ENCODE measurements at places on chromosomes 13 and 19. TPM values are rescaled to one million over a fixed set of nuclear protein-coding genes. Genes with fewer than 3 reads are reported as not detected.
A peak's percentile ranks its signal among the peaks of the same experiment; 100 is the strongest.

The PSG7 gene
- total RNA-seq = not detected

GRCh38 chr19:18450931-18451836, 13.3 kb upstream of the ISYNA1 start:
- no peak overlapping the region for H3K27ac ChIP-seq
- H3K4me1 ChIP-seq = peaks cover 14% of the 10 kb centered on the region
- no peak for DNase-seq
- H3K36me3 ChIP-seq = peaks cover 3% of the 10 kb centered on the region
- no peaks in the 10 kb centered on the region for H3K27me3 ChIP-seq
- no peak overlapping the region for H3K4me3 ChIP-seq

- peak overlapping the region; percentile 40 for H3K4me3 ChIP-seq
Observed at GRCh38 chr13:95100525-95101433, 200.5 kb downstream of the ABCC4 start.

The KIR2DL1 gene
- not detected for total RNA-seq

GRCh38 chr19:20513189-20513904, 52.2 kb downstream of the ZNF737 start:
- H3K27me3 ChIP-seq = no peaks in the 10 kb centered on the region
- no peaks in the 10 kb centered on the region for H3K36me3 ChIP-seq
- DNase-seq = no peak
- no peak overlapping the region for H3K27ac ChIP-seq
- H3K4me1 ChIP-seq = no peaks in the 10 kb centered on the region

DNA sequence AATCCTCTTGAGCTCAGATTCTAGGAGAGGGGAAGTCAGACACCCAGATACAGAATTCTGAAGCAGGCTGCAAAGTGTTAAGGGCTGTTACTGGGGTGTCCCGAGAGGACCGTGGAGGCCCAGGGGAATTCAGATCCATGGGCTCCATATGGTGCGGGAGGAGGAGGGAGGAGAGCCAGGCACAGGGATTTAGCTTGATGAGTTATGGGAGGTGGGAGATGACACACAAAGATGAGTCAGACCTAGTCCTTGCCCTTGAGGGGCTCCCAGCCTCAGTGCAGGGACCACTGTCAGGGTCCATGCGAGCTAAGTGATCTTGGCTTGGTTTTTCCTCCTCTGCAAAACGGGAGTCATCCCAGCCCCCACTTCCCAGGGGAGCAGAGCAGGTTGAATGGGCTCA, 14.4 kb upstream of the GIPR start:
- H3K27ac ChIP-seq = no peak overlapping the region
- H3K27me3 ChIP-seq = no peaks in the 10 kb centered on the region
- no peak for DNase-seq
- no peak overlapping the region for H3K4me3 ChIP-seq

The AMH gene
- 4.6 TPM for total RNA-seq

DNA sequence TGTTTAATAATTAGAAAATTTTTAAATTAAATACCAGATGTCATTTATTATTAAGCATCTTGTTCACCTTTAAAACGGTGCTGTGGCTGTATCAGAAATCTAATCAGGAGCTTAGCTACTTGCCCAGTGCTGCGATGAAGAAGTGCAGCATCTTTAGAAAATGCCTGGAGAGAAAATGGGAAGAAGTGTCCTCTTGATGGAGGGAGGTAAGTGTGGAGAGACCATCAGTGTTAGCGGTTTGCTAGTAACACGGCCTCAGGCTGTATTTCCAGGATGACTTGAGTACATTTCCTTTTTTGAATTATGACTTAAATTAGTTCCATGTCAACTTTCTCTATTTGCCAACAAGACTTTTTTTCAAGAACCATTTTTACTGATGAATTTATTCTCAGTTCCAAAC, 74.1 kb downstream of the SHISA2 start:
- H3K4me1 ChIP-seq = peaks cover 5% of the 10 kb centered on the region
- DNase-seq = no peak
- H3K36me3 ChIP-seq = no peaks in the 10 kb centered on the region
- no peak overlapping the region for H3K27ac ChIP-seq

DNA sequence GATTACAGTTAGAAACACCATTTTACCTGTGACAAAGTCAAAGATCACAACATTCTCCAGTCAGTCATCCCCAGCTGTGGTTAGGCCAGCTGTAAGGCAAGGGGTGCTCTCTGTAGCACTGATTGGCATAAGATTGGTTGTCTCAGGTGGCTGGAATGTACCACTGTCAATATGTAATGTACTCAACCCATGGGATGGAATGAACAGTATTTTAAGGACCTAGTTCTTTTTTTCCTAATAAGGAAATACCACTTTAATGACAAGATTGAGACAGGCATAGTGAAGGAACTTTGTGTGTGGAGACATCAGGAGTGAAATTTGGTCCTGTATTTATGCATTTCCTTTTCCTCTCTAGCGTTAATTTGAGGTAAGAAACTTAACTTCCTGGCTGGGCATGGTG, 310.7 kb downstream of the ITGBL1 start:
- H3K4me1 ChIP-seq = no peaks in the 10 kb centered on the region
- H3K27ac ChIP-seq = no peak overlapping the region
- H3K4me3 ChIP-seq = no peak overlapping the region
- peak; percentile 1 for DNase-seq
- peaks cover 3% of the 10 kb centered on the region for H3K27me3 ChIP-seq
- H3K36me3 ChIP-seq = no peaks in the 10 kb centered on the region

The EFNB2 gene
- 93.2 TPM for total RNA-seq

DNA sequence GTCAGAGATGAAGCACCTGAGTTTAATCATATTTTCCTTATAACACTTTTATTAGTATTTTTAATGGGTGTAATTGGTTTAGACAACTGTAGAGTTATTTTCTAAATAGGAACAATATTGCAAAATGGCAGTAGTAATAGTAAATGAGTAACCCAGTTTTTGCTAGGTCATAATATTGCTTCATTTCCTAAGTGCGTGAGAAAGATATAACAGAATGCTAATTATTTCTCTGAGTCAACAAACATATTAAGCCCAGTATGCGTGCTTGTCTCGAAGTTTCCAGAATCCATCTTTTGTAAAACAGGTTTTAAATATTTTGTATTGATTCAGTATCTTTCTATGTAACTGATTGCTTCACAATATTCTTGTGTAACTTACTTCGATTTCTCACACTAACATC, 315.3 kb downstream of the MYO16 start:
- H3K36me3 ChIP-seq = no peaks in the 10 kb centered on the region
- DNase-seq = no peak
- H3K27ac ChIP-seq = no peak overlapping the region
- H3K4me1 ChIP-seq = no peaks in the 10 kb centered on the region

The FAM83E gene
- total RNA-seq = 1.7 TPM

DNA sequence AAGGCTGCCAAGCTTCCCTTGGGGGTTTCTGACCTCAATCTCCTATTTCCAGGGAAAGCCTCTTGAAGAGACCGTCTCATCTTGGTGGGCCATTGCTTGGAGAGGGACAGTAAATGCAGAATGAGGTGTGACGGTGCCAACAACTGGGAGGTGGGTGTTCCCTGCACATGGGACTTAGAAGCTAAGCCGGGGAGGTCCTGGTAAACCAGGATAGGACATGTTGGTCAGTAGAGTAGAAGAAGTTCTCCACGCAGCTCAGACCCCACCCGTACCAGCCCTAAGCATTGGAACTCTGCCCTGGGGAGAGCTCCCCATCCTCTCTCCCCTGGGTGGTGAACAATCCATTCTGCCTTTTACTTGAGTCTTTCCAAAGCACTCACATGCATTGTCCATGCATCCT, 92.0 kb downstream of the SOX1 start:
- H3K27me3 ChIP-seq = no peaks in the 10 kb centered on the region
- no peak for DNase-seq
- no peak overlapping the region for H3K27ac ChIP-seq
- H3K4me3 ChIP-seq = no peak overlapping the region
- H3K36me3 ChIP-seq = no peaks in the 10 kb centered on the region

DNA sequence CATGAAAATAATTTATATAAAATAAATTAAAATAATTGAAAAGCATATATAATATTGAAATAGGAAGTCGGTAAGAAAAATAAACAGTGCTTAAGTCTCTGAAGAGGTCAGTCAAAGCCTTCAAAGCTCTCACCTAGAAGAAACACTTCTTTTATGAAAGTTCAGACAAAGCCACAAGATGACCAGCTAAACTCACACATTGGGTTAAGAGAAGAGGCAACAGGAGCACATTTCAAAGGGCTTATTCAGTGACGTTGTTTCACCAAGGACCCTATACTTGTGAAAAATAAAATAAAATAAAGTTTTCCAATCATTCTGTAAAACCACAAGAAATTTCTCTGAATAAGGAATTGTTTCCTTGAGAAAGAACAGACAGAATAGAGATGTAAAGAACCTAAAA, 2.5 kb upstream of the ITM2B start:
- peaks cover 4% of the 10 kb centered on the region for H3K4me1 ChIP-seq
- H3K36me3 ChIP-seq = no peaks in the 10 kb centered on the region
- H3K27me3 ChIP-seq = no peaks in the 10 kb centered on the region
- H3K27ac ChIP-seq = no peak overlapping the region
- no peak for DNase-seq

GRCh38 chr19:39918183-39918651, 16.2 kb downstream of the FCGBP start:
- H3K4me1 ChIP-seq = no peaks in the 10 kb centered on the region
- no peak for DNase-seq
- no peak overlapping the region for H3K27ac ChIP-seq
